ENCODE measurements at places on chromosomes 6 and 20.
A peak's percentile ranks its signal among the peaks of the same experiment; 100 is the strongest.

DNA sequence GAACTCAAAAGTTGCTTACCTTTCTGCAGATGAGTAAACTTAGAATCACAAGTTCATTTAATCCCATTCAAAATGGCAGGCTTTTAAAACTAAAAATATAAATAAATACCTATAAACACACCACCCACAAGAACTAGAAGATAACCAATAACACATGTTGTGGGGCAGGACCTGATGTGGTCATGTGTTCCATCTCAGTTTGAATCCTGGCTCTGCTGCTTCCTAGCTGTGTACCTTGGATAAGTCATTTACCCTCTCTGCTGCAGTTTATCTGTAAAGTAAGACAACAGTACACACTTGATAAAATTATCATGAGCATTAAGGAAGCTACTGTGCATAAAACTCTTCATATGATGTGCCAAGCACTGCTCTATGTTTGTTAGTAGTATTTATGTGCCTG, 22.0 kb downstream of the TRIM27 start:
- no peak for DNase-seq

DNA sequence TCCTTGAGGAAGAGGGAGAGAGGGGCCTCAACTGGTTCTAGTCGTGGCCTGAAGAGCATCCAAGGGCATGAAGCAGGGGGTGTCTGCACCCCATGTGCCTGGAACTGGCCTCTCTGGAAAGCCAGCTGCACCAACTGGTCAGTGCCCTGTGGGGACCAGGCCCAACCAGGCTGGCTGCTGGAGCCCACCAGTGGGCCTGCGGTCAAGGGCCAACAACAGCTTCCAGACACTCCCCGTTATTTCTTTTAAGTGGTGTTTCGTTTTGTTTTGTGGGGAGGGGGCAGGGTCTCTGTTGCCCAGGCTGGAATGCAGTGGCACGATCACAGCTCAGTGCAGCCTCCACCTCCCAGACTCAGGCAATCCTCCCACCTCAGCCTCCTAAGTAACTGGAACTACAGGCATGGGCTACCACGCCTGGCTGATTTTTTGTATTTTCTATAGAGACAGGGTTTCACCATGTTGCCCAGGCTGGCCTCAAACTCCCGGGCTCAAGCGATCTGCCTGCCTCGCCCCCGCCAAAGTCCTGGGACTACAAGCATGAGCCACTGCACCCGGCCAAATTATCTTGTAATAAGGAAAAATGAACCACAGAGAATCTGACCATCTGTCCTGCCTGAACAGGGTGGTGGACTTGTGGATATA, 11.9 kb upstream of the C20orf144 start:
- DNase-seq: no peak

- peak; percentile 21 for DNase-seq
Observed at GRCh38 chr6:75436869-75437268, 56.7 kb downstream of the FILIP1 start.

GRCh38 chr6:67640484-67640883, 994.6 kb upstream of the ADGRB3 start:
- no peak for DNase-seq

- no peak for DNase-seq
Observed at GRCh38 chr6:25939593-25939992, 9.1 kb upstream of the SLC17A2 start.

GRCh38 chr20:9616833-9617461, 102.6 kb downstream of the LAMP5 start:
- peak; percentile 74 for DNase-seq

- no peak for DNase-seq
Observed at GRCh38 chr6:55034752-55035151, 139.6 kb upstream of the HCRTR2 start.

- no peak for DNase-seq
Observed at GRCh38 chr20:64011366-64011779, 24.6 kb upstream of the C20orf204 start.

DNA sequence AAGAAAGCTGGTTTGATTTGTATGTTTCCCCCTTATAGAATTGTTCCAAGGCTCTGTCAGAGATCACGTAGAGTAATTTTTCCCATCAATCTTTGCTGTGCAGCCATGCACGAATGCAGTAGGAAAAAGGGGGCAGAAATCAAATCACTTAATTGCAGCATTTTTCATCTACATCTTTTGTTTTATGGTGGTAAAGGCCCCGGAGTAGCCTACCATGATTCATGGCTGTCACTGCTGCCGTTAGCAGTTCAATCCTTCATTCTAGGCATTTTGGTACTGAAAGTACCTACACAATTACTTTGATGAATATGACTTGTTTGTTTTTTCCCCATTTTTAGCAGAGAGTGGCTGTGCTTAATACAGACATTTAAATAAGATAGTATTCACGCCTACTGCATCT, 631.9 kb upstream of the MMS22L start:
- DNase-seq: no peak

- DNase-seq: no peak
Observed at GRCh38 chr6:77425216-77425615, 38.1 kb downstream of the HTR1B start.

DNA sequence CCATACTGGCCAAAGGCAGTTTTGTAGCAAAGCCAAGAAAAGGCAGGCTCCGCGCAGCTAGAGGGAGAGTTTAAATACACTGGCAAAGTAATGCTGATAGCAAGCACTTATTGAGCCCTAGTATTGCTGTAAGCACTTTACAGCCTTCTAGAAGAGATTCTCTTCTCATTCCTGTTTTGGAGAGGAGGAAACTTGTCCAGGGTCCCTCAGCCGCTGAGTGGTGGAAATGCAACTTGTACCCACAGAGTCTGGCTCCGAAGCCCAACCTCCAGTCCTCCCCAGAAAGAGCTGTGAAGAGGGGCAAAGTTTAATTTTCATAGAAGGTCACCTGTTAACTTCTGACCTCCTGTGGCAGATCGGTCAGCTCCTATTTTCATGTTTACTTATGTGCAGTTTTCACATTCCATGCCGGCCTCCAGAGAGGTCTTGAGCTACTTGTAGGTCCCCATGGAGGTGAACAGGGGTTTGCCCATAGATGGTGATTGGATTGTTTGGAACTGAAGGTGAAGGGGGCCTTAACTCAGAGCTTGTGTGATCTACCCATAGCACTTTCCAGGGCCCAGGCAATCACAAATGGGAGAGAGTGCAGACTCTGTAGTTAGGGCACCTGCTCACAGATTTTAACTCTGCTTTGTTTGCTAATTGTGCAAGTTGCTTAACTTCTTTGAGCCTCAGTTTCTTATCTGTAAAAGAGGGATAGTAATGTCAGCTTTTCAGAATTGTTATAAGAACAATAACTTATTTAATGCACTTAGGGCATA, 70.7 kb downstream of the LYRM2 start:
- DNase-seq: no peak

DNA sequence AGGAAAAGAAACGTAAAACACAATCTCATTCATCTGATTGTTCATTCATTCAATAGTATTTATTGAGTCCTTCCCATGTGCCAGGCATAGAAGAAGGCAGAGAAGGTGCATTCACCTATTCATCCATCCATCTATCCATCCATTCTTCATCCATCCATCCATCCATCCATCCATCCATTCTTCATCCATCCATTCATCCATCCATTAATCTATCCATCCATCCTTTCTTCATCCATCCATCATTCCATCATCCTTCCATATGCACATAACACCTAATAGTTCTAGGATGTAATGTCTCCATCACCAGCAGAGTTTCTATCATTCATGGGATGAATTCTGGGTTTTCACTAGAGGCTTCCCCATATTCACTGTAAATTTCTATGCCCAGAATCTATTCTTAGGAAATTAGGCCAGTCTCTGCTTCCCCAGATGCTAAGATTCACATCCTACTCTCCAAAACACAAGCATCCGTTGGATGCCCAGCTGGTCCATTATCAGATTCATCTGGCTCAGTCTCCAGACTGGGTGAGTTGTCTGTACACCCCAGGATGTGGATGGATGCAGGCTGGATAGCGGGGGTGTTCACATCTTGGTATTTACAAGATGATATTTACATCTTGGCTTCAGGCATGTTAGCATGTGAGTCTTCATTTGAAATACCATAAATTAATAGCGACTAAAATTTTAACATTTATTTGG, 517.7 kb upstream of the SULF2 start:
- no peak for DNase-seq

- no peak for DNase-seq
Observed at GRCh38 chr6:122683989-122684651, 73.9 kb downstream of the PKIB start.

DNA sequence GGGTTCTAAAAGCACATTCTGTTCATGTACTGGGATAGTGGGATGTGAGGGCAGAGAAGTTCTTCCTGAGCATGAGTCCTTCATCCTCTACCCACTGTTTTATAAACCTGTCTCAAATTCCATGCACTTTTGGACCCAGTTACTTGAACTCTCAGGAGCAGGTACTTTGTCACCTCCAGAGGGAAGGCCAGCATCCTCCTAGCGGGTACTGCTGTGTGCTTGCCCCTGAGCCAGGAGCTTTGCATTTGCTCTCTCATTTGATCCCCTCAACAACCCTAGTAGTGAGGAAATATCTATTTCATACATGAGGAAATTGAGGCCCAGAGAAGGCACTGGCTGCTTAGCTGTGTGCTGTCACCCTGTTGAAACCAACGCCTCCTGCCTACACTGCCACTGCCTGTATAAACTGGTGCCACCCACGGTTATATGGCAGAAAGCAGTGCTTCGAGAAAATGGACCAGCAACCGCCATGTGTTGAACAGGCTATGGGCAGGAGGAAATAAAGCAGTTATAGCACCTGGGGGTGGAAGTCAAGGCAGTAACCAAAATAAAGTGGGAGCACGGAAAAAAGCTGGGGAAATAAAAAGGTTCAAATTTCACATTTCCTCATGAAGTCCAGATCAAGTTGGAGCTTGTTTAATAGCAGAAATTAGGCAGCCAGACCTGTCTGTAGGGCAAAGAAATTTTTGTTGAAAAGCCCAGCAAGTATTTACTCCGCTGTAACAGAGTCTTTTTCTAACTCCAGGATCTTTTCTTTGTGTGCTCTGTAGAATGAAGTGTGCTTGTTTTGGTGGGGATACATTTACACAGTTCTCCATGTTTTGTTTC, 38.0 kb downstream of the KLHL31 start:
- no peak for DNase-seq

- no peak for DNase-seq
Observed at GRCh38 chr6:30135147-30135546, 793 bp upstream of the TRIM40 start.

DNA sequence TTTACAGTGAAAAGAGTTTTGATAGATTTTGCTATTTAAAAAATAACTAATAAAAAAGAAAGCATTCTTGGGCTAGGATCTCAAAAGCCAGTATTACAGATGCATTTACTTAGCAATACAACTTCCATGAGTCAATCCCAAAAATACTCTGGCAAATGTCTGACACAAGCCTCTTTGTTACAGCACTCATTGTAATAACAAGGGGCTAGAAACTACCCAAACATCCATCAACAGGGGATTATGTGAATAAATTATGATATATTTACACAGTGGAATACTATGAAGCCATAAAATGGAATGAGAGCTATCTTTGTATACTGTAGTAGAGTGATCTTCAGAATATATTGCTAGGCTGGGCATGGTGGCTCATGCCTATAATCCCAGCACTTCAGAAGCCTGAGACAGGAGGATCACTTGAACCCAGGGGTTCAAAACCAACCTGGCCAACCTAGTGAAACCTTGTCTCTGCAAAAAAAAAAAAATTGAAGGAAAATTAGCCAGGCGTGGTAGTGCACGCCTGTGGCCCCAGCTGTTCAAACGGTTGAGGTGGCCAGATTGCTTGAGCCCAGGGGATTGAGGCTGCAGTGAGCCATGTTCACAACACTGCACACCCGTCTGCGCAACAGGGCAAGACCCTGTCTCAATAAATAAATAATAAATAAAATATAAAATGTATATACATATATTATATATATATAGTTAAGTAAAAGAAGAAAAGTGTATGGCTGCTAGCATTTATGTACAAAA, 34.7 kb upstream of the TOP1 start:
- DNase-seq: no peak

- DNase-seq: no peak
Observed at GRCh38 chr6:145327586-145327985, 407.7 kb downstream of the EPM2A start.

GRCh38 chr20:18647777-18648176, 59.9 kb downstream of the DTD1 start:
- no peak for DNase-seq

GRCh38 chr20:12928755-12929401, 79.9 kb upstream of the SPTLC3 start:
- DNase-seq: peak; percentile 47

GRCh38 chr20:5665417-5665816, 84.8 kb upstream of the SHLD1 start:
- no peak for DNase-seq

DNA sequence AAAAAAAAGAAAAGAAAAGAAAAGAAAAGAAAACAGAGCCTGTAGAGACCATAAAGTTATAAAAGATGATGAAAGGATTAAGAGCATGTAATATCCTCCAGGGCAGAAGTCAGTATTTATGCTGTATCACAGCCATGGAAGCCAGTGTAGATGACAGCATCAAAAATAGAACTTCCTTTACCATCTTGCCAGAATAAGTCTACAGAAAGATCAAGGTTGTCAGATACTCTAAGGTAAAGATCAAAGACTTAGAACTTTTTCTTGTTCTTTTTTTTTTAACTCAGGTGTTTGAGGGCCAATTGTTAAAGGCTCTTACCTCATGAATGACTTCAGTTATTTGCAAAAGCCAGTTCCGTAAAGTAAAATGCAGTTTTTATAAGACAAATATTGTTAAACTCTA, 54.6 kb downstream of the ARHGAP18 start:
- no peak for DNase-seq

- no peak for DNase-seq
Observed at GRCh38 chr6:131476362-131476761, 96.7 kb upstream of the ARG1 start.

DNA sequence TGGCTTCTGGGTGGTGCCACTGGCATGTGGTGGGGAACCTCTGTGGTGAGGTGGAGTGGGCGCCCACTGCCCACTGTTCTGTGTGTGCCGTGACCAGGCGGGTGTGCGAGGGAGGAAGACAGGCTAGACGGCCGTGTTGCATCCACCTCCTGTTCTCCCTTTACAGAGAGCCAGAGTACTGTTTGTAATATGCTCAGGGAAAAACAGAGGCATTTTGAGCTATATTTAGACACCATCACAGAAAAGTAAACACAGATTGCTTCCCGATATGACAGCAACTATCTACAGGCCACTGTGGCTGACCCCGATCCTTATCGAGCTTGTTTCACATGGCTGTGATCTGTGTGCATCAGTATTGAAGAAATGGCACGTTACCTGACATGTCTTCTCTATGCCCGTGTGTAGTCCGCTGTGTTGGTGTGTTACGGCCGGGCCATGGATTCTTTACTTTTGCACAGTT, 45.6 kb downstream of the ARID1B start:
- DNase-seq: no peak

DNA sequence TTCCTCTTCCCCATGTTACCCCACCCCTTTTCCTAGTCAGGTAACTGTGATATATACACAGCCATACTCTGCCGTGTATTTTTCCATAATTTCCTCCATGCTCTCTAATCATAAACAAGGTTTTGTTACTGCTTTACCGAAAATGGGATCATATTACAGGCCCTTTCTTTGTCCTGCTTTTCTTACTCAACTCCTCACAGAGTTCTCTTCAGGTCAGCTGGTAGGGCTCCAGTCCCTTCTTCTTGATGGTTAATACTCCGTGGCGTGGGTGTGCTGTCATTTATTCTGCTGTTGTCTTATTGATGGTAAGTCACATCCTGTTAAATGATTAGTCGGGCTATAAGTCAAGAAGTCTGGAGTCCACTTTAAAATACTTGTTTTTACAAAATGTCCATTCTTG, 24.9 kb upstream of the PI16 start:
- peak; percentile 63 for DNase-seq

- no peak for DNase-seq
Observed at GRCh38 chr6:22334778-22335177, 37.9 kb upstream of the PRL start.
